ENCODE measurements at places on chromosomes 2 and 18.

- no peak for DNase-seq
Observed at GRCh38 chr18:46877329-46877987, 39.8 kb downstream of the PIAS2 start.

GRCh38 chr2:181954538-181954883 is 31.1 kb upstream of the PPP1R1C start:
- DNase-seq = no peak

DNA sequence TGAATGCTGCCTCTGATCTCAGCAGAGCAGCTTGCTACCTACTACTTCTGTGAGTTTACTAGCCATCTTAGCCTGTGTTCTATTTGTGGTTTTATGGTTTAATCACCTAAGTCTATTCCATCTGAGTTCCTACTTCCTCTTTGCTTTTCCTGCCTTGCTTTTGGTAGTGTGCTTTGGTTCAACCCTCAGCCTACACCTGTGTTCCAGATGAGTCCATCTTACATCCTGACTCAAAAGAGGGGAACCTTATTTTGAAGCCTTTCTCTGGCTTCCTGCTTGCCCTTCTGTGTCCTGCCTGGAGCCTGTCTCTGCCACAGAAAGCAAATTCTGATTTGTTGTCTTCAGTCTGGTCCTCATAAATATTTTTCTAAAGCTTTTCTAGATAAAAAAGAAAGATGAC is 530.3 kb upstream of the MEX3C start:
- no peak for DNase-seq

- DNase-seq = no peak
Observed at GRCh38 chr2:160816916-160817499, 323.4 kb upstream of the RBMS1 start.

GRCh38 chr2:64063454-64063853 is 44.2 kb upstream of the VPS54 start:
- no peak for DNase-seq

- DNase-seq = no peak
Observed at GRCh38 chr2:111239107-111239506, 118.4 kb downstream of the BCL2L11 start.

- DNase-seq = no peak
Observed at GRCh38 chr18:23143815-23144261, 8.6 kb downstream of the CABLES1 start.

DNA sequence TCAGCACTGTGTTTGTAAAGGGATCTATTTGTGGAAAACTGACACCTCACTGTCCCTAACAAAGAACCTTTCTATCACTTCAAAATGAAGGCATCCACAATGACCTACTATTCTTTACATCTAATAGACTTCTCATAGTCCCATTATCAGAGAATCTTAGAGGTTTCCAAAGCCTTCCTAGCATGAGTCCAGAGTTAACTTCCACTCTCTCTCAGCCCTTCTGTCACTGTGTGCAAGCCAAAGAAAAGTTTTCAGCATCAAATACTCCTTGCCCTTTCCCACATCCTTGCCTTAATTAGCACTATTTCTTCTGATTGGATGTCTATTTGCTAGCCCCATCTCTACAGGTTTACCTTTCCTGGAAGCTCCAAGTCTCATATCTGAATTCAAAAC is 178.5 kb downstream of the ERBB4 start:
- no peak for DNase-seq

DNA sequence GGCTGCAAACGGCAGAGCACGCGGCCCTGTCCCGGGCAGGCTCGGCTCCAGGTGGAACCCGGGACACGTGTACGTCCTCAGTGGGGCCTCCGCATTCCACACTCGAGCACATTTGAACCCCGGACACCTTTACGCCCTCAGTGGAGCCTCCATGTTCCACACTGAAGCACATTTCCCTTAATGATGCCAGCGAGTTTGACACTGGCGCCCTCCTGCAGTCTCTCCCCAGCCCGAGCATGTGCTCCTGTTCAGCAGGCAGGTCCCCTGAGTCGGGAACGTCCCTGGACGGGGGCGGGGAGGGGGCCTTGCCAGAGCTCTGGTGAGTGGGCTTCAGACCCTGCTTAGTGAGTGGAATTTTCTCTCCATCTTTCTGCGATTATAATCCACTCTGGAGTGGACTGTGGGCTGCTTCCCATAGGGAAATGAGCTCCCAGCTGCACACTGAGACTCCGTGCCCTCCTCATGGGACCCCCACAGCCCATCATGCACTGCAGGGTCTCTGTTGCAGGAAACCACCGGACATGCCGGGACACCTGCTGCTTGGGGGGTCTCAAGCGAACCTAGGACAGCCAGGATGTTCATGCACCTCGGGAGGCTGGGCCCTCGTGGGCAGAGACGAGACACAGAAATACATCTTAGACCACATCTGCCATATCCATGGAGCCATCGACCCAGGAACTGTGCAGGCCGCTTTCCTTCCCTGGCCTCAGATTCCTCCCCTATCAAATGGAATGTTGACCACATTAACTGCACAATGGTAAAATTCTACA is 70.3 kb upstream of the SNTG2 start:
- DNase-seq = no peak

DNA sequence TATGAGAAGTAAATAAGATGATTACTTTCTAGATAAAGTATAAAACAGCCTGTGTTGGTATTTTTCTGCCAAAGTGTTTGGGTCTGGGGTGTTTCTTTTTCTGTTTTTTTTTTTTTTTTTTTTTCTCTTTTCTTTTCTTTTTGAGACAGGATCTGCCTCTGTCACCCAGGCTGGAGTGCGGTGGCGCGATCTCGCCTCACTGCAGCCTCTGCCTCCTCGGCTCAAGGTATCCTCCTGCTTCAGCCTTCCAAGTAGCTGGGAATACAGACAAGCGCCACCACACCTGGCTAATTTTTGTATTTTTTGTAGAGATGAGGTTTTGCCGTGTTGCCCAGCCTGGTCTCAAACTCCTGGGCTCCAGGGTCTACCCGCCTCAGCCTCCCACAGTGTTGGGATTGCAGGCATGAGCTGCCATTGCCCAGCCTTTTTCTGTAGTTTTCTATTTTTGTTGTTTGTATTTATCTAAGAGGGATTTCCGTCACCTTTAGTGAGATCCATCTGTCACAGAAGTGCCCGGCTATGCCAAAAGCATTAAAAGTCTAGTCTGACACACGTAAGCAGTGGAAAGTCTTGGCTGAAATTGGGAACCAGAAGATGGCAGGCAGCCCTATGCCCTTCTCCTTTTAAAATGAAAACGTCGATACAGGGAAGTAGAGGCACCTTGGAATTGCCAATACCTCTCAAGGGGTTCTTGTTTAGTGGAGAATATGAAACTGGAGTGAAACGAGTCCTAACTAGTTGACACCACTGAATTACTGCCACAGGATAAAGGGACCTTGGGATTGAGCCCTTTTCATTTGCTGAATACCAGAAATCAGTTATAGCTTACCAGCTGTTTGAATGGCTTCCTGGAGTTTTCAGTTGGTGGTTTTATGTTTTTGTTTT is 14.0 kb downstream of the UGP2 start:
- no peak for DNase-seq

DNA sequence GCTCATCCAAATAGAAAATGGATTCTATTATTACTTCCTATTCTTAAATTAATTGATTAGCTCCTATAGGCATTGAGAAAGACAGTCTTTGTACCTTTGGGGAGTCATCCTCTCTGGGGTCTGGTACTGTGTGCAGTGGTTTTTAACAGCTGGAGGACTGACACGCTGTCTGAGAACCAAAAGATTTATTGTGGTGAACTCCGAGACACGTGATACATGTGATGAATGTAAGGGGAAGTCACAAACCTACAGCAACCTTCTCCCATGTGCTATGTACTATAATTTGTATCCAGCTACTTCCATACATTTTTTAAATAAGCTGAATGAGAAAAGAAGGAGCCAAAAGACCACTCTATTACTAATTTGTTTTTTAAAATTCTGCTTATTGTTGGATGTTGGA is 133.7 kb downstream of the GALNT3 start:
- no peak for DNase-seq

GRCh38 chr2:160993654-160994061 is 166.6 kb upstream of the TANK start:
- DNase-seq = no peak

DNA sequence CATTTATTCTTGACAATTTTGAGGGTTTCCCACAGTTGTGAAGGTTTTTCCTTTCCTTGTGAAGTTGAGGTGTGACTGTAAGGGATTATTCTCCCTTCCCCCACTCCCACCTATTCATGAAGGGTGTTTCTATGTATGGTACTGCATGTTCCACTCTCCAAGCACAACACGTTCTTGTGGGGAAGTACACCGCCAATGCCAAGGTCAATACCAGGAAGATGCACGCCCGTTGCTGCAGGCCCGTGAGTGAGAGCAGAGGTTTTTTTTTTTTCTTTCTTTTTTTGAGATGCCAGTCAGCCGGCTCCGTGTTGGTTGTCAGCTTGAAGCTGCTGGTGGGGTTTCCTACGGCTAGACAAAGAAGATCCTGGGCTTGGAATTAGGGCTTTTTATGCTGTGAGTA is 38.6 kb upstream of the EPHA4 start:
- DNase-seq = no peak

DNA sequence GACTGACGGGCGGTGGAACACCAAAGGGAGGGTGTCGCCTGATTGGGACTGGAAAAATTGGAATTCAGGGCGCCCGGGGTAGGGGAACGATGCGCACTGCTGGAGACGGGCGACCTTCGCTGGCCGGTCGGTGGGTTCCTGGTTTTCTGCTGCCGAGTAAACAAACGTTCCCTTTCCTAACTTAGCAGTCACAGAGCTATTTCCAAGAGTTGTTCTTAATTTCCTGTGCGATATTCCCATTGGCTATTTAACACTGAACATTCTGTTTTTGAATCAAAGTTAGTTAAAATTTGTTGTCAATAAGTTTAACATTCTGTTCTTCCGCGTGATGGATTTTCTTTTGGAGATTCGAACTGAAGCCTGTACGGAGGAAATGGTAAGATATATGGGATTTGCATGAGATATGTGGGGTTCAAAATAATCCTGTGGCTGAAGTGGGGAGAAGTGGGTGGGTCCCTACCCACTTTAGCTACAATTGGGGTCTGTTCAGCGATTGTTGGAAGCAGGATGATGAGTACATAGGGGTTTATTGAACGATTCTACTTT is 862 bp downstream of the C18orf54 start:
- peak; percentile 3 for DNase-seq

DNA sequence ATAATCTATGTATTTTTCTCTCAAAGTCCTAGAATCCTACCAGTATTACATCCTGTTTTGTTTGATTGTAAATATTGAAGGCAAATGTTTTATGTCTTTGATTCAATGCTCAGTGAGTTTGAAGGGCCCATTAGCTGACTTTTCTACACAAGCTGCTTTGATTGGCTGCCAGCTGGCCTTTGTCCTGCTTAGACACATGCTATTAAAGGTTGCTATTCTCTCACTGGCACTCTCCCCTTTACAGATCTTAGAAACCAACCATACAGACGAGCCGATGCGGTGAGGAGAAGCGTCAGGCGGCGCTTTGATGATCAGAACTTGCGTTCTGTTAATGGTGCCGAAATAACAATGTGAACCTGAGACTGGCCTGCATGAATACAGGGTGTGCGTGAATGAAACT is 69.7 kb downstream of the PRPF40A start:
- no peak for DNase-seq

GRCh38 chr2:117232305-117232704 is 582.2 kb upstream of the DDX18 start:
- DNase-seq = no peak

DNA sequence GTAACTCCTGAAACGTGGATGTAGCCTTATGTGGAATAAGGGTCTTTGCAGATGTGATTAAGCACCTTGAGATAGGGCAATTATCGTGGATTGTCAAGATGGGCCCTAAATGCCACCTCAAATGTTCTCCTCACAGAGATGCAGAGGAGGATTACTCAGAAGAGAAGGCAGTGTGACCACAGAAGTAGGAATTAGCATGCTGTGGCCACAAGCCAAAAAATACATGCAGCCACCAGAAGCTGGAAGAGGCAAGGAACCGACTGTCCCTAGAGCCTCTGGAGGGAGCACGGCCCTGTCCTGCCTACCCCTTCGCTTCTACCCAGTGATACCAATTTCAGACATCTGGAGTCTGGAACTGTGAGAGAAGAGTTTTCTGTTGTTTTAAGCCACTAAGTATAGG is 47.3 kb upstream of the MGAT5 start:
- DNase-seq = no peak

- DNase-seq = no peak
Observed at GRCh38 chr2:46699934-46700256, 215.7 kb downstream of the MCFD2 start.

GRCh38 chr2:183035954-183036669 is 2.1 kb downstream of the NCKAP1 start:
- DNase-seq = no peak

DNA sequence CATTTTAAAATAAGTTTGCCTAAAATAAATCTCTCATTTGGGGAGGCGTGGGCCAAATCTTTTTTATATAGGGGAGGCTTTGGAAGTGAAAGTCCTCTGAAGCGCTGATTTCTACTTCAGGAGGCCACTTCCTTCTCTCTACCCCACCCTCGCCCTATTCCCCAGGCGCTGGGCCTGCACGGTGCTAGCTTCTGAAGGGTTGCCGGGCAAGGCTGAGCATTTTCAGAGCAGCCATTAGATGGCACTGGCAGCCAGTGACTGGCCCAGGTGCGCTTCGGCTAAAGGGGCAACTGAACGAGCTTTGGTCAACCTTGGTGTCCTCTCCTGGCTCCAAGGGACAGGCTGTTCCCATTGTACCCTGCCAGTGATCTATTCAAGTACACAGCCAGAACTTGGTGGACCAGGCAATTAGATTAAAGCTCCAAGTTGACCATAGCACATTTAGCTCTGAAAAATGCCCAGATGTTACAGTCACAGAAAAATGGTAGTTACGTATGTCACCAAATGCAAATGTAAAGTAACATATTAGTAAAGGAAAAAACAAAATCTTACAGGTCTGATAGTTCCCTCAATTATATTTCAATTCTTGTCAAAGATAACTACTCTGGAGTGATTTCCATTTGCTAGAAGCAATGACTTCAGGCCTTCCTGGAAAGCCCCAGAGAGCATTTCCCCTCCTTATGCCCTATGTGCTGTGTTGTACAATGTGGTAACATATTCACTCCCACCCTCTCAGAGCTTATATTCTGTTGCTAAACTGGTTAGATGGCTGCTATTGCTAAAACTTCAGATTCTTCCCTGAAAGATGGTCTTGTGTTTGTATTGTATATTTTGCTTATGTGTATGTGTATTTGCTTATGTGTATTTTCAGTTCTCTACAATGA is 2.1 kb downstream of the POMC start:
- DNase-seq = no peak

DNA sequence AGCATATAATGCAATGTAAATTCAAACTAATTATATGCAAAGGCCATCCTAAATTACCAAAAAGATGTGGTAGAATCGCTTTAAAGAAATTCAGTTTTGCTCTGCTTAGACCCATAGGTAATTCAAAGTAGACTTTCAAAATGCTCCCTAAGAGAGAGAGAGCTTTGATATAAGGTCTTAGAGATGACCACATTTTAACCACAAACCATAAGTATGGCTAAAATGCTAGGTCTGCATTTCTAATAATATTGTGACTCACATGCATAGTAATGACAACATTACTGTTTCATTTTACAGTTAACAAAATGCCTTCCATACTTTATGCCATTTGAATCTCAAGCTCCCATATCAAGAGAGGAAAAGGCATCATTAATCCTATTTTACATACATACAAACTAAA is 144.5 kb downstream of the RAD51AP2 start:
- peak; percentile 44 for DNase-seq

- no peak for DNase-seq
Observed at GRCh38 chr2:202726070-202726469, 91.3 kb downstream of the FAM117B start.

Measured in HS-5 (cell line).